ENCODE measurements at places on chromosomes 12 and 14.

GRCh38 chr14:105529569-105530284 lies 3.3 kb downstream of the TMEM121 start:
- DNase-seq = peak; percentile 65

DNA sequence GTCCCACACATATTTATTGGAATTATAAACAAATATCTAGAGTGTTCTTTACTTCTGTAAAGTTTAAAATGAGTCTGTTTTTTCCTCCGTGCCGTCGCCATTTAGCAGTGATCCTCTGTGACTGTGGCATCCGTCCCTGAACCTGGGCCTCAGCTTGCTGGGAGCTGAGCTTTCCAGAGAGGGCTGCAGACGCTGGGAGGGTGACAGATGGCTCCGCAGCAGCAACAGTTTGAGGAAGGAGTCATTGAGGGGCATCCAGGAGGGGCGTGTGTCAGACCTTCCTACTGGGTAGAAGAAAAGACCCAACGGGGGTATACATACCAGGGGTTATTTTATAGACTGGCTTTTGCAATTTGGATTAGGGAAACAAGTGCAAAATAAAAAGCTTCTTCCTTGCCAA lies 47.9 kb downstream of the NEUROD4 start:
- no peak for DNase-seq

DNA sequence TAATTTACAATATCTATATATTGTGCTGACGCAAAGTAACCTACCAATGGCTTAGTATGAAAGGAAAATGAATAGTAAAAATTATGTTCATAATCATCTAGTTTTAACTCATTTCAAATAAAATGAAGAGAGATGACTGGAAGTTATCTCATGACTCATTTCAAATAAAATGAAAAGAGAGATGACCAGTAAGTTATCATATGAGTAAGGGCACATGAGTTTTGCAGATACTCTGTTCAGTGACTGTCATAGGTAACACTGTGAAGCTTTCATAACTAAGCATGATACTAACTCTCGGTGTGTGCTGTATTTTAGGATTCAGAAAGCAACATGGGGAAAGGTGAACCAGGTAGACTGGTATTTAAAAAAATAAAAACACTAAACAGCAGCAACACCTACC lies 364.5 kb upstream of the DIO2 start:
- no peak for DNase-seq

GRCh38 chr12:54404061-54405004 lies 14.7 kb downstream of the ITGA5 start:
- peak; percentile 62 for DNase-seq

DNA sequence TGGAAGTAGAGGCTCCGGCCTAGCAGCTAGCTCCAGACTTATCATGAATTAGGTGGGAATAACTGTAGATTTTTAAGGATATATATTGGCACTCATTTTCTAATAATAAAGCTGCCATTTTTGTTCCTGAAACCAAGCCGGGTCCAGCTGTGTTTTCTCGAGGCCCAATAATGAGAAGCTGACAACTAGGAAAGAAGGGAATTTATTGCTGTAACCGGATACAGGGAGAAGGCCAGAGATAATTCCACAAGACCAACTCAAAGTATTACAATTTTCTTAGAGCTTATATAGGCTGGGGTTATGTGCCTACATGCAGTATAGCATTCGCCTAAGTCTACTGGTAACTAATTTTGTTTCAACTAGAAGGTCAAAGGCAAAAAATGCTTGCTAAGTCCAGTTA lies 122.3 kb upstream of the FBXO33 start:
- no peak for DNase-seq

DNA sequence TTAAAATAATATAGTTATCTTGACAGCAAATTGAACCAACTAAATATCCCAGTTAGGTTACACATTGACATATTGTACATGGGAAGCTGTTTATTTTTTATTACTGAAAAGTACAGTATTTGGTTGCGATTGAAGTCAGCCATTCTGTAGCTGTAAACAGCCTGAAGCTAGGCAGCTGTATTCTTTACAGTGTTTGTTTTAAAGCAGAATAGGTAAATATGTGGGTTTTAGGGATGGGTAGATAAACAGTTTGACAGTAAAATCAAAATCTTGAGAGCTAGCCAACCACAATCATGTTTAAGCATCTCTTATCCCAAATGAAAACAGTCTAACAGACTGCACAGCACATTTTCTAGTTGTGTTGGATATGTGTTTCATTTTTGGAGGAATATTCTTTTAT lies 45.7 kb downstream of the TTC6 start:
- no peak for DNase-seq

- no peak for DNase-seq
Measured at GRCh38 chr14:93759719-93760307, 28.5 kb downstream of the PRIMA1 start.

DNA sequence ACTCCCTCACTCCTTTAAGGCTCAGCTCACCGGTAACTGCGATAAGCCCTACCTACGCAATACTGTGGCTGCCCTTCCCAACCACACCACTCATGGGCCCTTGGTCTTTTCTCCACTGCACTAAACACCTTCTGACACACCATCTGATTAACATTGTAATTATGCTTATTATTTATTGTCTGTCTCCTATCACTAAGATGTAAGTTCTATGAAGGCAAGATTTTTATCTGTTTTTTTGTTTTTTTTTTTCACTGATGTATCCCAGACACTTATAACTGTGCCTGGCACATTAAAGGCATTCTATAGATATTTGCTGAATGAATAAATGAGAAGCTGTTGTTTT lies 34.2 kb upstream of the PYGL start:
- no peak for DNase-seq

DNA sequence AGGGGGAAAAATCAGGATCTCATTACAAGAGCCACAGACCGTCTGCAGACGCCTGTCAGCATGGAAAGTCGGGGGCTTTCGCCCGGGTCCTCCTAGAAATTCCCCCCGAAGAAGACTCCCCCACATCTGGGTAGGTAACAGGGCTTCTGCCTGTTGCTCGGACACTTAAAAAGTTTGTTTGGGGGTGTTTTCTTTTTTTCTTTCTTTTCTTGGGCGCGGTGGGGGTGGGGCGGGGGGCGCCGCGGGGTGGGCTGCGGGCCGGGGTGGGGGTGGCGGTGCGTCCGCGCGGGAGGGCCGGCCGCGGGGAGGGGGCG lies 358 bp downstream of the ELK3 start:
- DNase-seq = no peak

DNA sequence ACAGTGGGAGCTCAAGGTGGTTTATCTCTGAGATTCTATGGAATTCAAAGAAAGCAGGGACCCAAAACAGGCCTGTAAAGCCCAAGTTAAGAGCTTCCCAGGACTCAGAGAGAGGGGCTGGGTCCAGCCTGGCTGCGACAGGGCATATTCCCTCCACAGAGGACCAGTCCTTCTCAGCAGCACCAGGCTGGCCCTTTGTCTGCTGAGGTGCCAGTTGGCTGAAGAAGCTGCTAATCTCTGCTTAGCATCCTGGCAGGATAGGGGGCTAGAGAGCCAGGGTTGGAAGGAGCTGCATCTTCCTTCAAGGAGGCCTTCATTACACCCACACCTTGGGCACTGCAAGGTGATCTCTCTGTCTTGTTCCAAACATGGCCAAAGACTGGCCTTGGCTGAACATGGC lies 68.3 kb upstream of the TUNAR start:
- DNase-seq = no peak

- no peak for DNase-seq
Measured at GRCh38 chr14:22381766-22382165, 207.3 kb downstream of the DAD1 start.

DNA sequence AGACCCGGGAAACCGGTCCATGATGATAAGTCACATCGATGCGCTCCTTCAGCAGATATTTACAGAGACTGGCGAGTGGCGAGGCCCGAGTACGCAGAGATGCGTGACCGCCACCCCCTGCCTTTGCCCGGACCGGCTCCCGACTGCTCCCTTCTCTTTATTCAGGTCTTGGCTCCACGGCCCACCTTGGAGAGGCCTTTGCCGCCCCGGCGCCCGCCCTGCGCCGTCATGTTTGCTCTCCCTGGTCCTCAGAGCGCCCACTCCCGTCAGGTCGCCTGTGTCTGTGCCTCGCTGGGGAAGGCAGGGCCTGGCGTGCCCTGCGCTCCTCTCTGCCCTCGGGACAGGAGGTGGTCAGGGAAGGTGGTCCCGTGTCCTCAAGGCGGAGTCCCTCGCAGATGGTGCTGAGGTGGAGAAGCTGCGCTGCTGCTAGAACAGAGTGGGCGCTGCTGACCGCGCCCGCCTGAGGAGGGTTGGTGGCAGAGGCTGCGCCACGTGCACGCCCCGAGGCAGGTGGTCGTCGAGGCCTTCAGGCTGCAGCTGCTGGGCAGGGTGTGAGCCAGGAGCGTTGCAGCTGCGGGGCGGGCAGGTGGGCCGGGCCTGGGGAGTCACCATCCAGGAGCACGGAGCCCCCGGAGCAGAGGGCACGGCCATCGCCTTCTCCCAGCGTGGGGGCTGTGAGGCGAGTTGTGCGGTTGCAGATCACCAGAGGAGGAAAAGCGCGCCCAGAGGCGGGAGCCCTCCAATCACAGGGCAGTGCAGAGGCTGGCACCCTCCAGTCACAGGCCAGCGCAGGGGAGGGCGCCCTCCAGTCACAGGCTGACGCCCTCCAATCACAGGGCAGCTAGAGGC lies 27.2 kb downstream of the DDX51 start:
- no peak for DNase-seq

GRCh38 chr12:39874785-39875184 lies 231.1 kb downstream of the SLC2A13 start:
- DNase-seq = no peak

DNA sequence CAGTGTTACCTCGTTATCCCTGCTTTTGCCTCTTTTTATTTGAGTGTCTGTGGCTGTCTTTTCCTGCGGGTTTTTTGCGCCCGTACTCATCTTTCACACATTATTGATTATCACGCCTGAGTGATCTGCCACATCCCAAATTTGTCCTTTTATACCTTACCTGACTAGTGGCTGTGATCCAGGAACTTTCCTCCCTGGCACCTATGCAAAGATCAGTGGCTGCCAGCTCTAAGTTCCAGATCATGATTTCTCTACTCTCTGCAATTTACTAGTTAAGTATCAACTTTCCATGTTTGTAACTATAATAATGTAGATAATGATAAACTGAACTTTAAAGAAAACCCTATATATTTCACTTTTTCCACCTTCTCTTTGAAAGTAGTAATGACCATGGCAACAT lies 36.9 kb downstream of the PLEKHA5 start:
- no peak for DNase-seq

GRCh38 chr14:63986789-63987533 lies 134.2 kb downstream of the SYNE2 start:
- no peak for DNase-seq

DNA sequence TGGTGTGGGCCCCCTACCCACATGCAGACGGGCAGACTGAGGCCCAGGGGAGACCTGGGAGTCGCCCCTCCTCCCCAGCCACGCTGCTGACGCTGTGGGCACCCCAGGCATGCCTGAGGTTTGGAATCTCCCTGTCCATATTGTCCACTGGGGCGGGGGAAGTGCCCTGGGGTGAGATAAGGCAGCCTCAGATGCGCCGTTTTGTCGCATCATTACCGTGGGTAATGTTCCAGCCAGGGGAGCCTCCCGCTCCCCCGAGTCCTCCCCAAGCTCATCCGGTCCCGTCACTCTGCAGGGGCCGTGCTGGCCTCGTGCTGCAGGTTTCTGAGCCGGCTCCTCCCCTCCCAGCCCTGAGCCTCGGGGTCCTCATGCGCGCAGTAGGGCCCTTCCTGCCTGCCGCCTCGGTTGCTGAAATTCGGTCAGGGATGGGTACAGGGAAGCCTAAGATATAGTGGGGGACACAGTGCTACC lies 11.4 kb downstream of the INF2 start:
- no peak for DNase-seq

DNA sequence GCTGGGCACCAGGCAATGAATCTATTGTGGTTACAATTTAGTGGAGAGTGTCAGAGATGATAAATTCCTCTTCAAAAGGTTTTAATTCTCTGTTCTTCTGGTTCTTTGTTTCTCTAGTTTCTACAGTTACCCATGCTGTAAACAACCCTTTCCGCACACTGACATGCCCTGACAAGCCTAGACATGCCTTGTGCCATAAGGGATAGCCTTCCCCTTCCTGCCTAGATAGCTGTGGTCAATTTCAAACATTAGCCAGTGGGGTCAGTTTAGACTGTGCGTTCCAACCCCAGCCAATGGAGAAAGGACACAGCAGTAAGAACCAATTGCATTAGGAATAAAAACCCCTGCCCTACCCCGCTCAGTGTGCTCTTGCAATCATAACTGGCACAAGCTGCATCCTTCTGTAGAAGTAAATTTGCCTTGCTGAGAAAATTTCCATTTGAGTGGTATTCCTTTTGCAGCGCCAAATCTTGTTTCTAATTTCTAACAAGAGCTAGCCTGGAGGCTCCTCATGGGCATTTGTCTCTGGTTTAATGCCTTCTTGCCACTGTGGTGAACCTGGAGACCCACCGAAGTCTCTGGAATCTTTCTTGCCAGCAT lies 6.4 kb downstream of the EDDM3A start:
- DNase-seq = no peak

DNA sequence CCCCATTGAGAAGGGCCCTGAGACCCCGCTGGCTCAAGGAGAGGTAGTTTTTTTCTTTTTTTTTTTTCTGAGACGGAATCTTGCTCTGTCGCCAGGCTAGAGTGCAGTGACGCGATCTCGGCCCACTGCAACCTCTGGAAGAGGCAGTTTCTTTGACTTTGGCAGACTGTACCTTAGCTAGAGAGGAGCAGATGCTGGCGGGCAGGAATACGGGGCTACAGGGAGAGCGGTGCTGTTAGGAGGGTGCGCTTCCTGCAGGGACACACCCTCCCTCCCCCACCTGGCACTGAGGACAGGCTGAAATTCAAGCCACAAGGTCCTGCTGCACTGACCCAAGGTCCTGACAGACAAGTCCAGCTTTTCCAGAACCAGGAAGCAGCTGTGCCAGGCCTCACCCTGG lies 32.2 kb upstream of the NUDT14 start:
- DNase-seq = no peak

DNA sequence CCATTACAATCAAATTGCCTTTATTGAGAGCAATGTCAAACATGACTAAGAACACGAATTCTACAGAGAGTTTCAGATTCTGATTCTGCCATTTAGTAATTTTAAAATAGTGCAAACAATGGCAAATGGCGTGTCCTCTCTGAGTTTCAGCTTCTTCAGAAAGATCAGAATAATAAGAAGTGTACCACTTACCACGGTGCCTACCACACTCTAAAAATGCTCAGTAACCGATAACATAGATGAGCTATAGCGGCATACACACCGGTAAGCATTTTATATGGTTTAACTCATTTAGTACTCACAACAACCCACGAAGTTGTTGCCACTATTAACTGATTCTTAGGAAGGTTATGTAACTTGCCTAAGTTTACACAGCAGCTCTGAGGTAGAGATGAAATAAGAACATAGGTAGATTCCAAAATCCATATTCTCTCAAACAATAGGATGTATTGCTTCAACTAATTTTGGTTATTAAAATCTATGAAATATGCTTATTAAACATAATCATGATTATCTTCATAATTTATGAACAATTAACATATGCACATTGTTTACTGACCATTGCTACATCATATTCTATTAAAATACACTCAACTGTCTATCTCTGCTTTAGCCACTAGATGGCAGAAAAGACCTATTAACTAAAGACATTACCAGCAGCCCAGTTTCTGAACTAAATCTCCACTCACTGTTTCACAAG lies 38.3 kb downstream of the SLC6A15 start:
- no peak for DNase-seq

GRCh38 chr14:28709571-28710305 lies 56.8 kb upstream of the FOXG1 start:
- no peak for DNase-seq

GRCh38 chr12:65391711-65392110 lies 113.2 kb downstream of the MSRB3 start:
- DNase-seq = no peak
